NCI-H524 treated with DMSO at 0.1 percent for 48 hours (cell line): ENCODE measurements at places on chromosomes 5 and 9.

DNA sequence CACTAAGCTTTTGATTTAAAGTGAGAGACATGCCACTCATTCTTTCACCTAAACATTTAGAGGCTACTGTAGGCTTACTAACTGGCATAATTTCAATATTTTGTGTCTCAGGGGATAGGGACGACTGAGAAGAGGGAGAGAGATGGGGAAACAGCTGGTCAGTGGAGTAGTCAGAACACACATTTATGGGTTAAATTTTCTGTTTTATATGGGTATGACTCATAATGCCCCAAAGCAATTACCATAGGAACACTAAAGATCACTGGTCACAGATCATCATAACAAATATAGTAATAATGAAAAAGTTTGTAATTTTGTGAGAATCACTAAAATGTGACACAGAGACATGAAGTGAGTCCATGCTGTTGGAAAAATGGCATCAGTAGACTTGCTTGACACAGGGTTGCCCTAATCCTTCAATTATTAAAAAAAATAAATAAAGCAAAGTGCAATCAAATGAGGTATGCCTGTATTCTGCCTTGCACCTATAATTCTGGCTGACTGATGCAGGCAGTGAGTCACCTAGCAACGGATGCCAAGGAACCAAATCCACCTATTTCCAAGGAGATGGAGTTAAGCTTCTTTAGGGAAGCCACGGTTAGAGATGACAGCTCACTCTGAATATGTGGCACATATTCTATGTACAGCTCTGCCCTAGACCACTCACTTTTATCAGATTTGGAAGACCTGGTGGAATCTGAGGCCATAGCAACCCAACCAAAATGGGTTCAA lies 166.1 kb downstream of the MARCHF11 start:
- no peak for DNase-seq

DNA sequence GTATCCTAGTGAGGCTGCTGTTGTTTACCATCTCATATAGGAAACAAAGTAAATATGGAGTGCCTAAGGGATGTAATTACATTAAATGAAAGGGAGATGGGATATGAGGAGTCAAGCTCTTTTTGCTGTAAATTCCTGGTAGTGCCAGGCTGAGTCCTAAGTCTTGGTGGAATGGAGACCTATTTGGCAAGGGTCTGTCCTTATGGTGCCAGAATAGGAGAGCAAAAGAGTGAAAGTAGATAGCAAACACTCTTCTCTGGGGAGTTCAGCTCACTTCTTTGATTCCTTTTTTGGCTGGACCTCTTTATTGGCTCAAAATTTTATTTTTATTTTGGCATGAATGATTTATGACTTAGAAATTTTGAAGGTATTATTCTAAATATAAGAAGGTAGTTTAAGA lies 380.8 kb downstream of the TMEM232 start:
- no peak for DNase-seq

DNA sequence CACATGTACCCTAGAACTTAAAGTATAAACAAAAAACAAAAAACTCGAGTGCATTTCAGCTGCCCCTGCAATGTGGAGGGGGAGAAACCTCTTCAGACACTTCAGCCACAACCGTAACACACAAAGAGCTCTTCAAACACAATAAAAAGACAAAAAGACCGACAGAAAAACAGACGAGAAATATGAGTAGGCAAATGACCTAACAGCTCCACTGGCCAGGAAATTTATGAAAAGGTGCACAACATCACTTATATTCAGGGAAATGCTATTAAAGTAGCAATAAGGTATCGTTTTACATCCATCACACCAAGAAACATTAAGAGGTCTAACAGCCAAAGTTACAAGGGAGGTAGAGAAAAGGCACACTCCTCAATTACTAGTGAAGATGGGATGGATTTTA lies 6.2 kb downstream of the ZBED3 start:
- no peak for DNase-seq

GRCh38 chr5:6465831-6466790 lies 17.5 kb downstream of the UBE2QL1 start:
- no peak for DNase-seq

DNA sequence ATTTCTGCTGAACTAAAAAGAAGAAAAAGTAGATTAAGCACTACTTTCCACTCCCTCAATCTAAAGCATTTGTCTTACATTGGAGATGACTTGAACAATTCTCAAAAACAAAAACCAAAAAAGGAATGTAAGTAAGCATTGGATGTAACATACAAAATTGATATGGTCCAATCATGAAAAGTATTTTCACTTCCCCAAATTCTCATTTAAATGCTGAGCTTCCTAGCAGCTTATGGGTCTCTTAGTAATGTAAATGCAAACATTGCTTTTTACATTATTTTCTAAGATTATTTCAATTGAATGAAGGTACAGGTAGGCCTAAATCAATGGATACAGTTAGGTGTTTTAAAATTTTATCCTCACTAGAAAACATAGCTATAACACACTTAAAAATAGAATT lies 20.0 kb downstream of the ANKH start:
- DNase-seq, result no peak
